Mesenteric fat pad (tissue), 1 donor: ENCODE measurements at places on chromosomes 1 and 21. TPM values are rescaled to one million over a fixed set of nuclear protein-coding genes. Genes with fewer than 3 reads are reported as not detected.

DNA sequence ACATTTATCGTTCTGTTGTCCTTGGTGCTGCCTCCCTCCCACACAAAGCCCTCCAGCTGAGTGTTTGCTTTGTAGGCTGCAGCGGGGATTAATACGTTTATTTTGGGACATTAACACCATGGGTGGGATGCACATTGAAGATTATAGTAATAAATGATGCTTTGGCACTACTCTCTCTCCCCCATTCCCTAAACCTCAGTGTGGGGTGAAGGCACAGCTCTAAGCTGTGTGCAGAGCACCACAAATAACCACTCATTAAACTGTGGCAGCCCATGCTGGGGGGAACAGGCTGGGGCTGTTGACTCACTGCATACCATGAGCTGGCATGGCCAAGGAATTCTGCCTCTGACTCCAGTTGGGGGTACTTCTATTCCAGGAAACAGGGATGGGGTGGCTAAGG lies 7.7 kb downstream of the PCP4L1 start:
- DNase-seq = no peak

The CFHR4 gene
- not detected for total RNA-seq

DNA sequence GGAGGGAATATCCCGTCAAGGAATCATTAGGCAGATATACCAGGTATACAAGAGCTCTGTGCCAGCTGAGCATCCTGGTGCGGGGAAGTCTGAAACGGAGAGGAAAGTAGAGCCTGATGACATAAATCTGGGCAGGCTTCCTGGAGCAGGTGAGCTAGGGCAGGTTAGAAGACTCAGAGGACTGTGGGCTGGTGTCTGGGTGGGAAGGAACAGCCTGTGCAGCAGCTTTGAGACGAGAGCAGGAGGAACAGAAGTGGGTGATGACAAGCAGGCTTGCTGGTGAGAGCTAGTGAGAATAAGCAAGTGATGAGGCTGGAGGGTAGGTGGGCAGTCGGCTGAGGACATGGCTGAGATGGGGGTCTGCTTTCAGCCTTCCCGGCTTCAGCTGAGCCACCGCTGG lies 6.7 kb downstream of the CELSR2 start:
- DNase-seq = no peak

GRCh38 chr21:37644636-37645035 lies 271.6 kb downstream of the KCNJ6 start:
- DNase-seq = no peak

- no peak for DNase-seq
These were observed 1.2 kb downstream of the HSPG2 start for GRCh38 chr1:21935891-21936365.

GRCh38 chr1:68043443-68044090 lies 6.9 kb downstream of the DIRAS3 start:
- DNase-seq = no peak

- no peak for DNase-seq
These were observed 112.5 kb downstream of the RRAGC start for GRCh38 chr1:38746941-38747600.

- no peak for DNase-seq
These were observed 183.9 kb upstream of the SGIP1 start for GRCh38 chr1:66350001-66350547.
